ENCODE measurements at places on chromosomes 13 and 19. TPM values are rescaled to one million over a fixed set of nuclear protein-coding genes. Genes with fewer than 3 reads are reported as not detected.
A peak's percentile ranks its signal among the peaks of the same experiment; 100 is the strongest.

DNA sequence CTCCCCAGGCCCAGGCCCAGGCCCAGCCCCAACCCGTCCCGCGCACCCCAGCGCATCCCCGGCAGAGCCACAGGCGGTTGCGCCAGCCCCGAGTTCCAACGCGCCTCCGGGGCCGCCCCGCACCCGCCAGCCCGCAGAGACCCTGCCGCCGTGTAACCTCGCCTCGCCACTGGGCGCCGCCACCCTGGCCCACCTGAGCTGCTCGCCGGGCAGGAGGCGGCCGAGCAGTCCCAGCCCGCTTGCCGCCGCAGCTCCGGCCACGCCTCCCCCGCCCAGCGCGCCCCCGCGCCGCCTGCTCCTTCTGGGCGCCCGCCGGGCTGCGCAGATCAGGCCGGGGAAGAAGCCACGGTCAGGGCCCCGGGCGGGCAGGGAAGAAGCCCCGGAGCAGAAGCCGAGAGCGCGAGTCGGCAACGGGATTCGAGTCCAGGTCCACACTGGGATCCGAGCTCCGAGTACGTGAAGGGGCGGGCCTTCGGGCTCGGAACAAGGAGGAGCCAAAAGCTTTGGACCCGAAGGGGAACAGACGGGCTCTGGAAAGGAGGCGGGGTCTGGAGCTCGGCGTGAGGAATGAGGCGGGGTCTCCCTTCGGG lies at the start of gene MBOAT7:
MBOAT7 (minus strand) TSS at position 436 of the 590 bp plus-strand sequence. CDS start 1,072 bp downstream, outside the sequence.
- H3K4me3 ChIP-seq, result peak within 1 kb of the TSS; percentile 97
- H3K4me1 ChIP-seq, result peaks cover 31% of the 10 kb centered on the region
- H3K27ac ChIP-seq, result peak within 1 kb of the TSS; percentile 100
- no peaks in the 10 kb centered on the region for H3K27me3 ChIP-seq

DNA sequence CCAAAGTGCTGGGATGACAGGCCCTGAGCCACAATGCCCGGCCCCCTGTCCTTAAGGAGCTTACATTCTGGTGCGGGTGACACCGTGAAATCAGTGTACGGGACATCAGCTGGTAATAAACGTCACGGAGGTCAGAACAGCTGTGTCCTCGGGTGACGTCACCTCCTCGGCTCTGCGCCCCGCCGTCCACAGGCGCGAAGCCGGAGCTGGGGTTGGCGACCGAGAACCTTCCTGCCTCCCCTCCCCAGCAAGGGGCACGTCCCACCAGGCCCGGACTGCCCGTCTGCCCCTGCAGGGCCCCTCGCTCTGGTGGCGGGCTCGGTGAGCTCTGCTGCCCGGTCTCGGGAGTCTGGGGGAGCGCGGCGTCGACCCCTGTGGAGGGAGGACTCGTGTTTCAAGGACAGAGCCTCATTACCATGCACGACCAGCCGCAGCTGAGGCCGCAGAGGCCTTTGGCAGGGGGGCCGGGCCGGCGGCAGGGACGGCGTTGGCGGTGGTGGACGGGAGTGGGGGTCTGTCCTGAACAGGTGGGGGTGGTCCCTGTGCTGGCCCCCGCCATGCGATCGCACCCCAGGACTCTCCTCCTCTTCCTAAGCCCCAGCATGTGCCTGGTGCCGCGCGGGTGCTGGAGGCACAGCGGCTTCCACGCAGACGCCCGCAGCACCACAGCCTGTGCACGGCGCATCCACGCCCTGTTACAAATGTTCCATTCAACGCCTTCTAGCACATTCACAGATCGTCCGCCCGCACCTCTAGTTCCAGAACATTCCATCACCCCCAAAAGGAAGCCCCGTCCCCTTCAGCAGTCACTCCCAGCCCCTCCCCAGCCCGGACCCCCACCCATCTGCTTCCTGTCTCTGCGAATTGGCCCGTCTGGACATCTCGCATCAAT lies 5.4 kb downstream of the LINGO3 start:
- DNase-seq, result no peak
- no peaks in the 10 kb centered on the region for H3K4me1 ChIP-seq
- no peak overlapping the region for H3K4me3 ChIP-seq
- H3K27ac ChIP-seq, result no peak overlapping the region
- H3K27me3 ChIP-seq, result peaks cover 41% of the 10 kb centered on the region

GRCh38 chr13:21282065-21282464 lies 105.6 kb downstream of the MRPL57 start:
- no peak overlapping the region for H3K27ac ChIP-seq
- no peaks in the 10 kb centered on the region for H3K4me1 ChIP-seq
- H3K4me3 ChIP-seq, result no peak overlapping the region
- peaks cover 22% of the 10 kb centered on the region for H3K27me3 ChIP-seq

The CAPN12 gene
- 2.5 TPM for total RNA-seq

DNA sequence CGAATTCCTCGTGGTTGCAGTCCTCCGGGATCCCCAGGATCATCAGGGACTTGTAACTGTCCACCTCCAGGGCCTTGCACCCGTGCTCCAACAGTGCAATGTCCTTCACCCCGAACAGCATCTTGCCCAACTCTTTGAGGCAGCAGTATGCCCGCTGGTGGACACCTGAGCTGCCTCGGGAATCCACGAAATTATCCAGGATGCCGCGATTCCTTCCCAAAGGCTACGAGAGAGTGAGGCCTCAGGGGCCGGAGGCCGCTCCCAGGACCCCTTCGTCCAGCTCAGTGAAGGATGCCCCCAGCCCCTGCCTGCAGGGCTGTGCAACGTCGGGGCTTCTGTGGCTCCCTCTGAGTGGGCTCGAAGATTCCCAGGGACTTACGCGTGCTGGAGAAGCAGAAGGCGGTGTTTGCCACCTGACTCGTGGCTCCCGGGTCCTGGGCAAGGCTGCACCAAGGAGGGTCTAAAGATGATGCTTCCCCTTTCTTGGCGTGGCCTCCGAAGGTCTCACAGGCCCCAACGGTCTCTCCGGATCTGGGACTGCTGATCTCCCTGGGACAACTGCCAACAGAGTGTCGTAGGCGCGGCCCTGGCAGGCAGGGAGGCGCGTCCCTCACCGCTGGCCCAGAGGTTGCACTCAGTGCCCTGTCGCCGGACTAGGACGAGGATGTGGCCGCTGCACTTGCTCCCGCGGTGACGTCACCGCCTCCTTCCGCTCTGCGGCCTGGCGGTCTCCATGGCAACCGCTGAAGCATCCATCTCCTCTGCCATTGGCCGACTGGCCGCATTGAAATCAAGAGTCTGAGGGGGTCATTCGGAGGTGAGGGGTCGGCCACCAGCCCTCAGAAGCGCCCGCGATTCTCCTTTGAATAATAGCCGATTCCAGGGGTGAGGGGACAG lies at the start of gene PNMA8C:
PNMA8C (minus strand) TSS at position 698 of the 897 bp plus-strand sequence; CDS start at position 121, 577 bp downstream.
- peak; percentile 56 for DNase-seq
- H3K4me1 ChIP-seq, result peaks cover 38% of the 10 kb centered on the region
- H3K4me3 ChIP-seq, result peak within 1 kb of the TSS; percentile 45

DNA sequence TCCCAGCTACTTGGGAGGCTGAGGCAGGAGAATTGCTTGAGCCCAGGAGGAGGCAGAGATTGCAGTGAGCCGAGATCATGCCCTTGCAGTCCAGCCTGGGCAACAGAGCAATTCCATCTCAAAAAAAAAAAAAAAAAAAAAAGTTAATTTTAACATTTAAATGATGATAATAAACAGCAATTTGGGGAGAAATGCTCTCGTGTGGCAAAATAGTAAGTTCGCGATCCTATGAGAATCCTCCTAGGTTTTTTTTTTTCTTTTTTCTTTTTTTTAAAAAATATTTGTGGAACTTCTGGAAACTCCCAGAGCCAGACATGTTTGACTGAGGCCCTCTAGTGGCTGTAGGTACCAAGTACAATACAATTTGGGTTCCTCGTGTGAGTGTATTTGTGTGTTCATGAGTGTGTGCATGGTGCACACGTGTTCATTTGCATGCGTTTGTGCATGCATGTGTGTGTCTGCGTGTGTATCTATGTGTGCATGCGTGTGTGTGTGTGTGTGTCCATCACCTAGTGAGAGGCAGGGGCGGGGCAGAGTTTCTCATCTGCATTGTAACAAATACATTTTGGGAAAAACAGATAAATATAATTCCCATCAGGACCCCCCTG lies 31.2 kb downstream of the TMPRSS9 start:
- H3K27ac ChIP-seq, result no peak overlapping the region
- peak; percentile 29 for DNase-seq
- peaks cover 2% of the 10 kb centered on the region for H3K27me3 ChIP-seq
- H3K36me3 ChIP-seq, result no peaks in the 10 kb centered on the region
- H3K4me1 ChIP-seq, result peaks cover 5% of the 10 kb centered on the region

DNA sequence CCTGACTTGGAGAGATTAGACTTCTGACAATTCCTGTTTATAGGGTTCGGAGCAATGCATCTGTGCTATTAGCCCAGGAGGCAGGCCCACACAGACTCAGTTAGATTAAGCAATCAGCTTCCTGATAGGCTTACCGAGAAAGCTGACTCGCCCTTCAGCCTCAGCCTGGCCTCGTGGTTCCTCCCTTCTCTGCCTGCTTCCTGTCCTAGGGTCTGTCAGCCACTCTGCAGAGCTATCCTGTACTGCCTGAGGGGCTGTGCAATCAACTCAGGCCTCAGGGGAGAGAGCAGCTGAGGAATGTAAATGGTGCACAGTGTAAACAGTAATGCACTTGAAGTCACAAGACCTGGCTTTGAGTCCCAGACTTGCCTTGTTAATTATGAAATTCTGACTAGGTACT lies 30.7 kb downstream of the HTR2A start:
- no peaks in the 10 kb centered on the region for H3K36me3 ChIP-seq
- DNase-seq, result no peak
- no peak overlapping the region for H3K27ac ChIP-seq
- no peaks in the 10 kb centered on the region for H3K4me1 ChIP-seq
- no peak overlapping the region for H3K4me3 ChIP-seq
